NCI-H2081 (cell line): ENCODE measurements at places on chromosomes 16 and 17.

- DNase-seq, result no peak
Observed at GRCh38 chr16:75288596-75289120, 37.2 kb upstream of the BCAR1 start.

DNA sequence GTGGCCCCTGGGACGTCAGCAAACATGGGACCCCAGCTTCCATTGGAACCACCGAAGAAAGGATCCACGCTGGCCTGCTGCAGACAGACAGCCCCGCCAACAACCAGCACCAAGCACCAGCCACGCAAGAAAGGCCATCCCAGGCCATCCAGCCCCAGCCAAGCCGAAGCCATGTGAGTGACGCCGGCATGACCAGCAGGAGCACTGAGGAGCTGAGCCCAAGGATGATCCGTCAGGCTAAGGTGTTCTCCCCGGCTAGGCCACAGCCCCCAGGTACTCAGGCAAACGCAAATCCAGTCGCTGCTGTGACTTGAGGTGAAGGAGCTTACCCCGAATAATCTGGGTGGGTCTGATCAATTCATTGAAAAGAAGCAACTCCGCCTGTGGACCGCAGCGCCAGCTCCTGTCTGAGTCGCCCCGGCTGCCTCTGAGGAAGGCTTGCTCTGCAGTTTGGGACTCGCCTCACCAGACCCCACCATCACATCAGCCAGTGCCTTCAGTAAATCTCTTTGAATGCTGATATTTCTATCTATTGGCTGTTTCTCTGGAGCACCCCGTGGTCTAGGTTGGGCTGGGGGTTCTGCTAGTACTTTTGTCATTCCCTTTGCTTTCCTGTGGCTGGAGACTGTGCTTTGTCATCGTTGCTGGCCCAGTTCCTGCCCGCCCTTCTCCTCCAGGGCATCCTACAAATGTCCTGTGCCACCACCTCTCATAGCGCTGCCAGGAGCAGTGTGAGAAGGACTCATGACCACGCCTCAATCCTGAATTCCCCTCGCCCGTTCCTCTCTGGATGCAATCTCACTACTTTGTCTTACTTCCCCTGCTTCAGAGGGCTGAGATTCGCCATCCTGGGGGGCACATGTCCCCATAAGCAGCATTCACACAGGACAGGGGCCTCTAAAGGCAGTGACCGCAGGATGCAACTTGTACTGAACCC, 8.1 kb upstream of the CBX2 start:
- no peak for DNase-seq

DNA sequence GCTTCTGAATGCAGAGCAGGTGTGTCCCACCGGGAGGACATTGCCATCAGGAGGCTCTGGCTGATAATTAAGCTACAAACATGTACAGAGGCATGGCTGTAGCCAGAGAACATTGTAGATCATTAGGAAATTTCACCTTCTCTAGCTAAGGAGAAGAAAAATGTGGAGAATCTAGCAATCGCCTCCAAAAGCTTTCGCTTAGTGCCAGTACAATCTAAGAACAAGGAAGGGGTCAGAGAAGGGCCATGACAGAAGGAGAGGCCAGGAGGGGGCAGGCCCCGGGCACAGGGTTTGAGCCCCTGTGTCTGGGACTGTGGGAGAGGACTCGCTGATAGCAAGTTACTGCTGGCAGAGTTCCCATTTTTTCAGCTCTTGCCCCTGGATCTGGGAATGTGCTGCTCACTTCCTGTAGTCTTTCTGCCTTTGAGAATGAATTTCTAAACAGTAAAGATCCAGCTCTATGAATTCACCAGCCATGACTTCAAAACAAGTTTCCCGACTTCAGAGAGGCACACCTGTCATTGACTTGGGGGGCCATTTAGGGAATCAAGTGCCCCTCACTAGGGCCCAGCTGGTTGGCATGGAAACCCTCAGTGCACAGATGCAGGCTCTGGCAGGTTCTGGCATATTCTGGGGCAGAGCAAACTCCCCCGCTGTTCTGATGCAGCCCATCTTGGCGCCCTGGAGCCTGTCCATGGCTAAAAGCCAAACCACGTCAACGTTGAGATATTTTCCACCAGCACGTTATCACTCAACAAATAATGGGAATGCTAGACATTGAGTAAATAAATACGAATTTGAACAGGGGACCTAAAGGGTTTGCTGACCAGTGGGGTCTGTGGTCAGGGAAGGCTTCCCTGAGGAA, 59.5 kb upstream of the CACNG4 start:
- DNase-seq, result peak; percentile 94

GRCh38 chr17:49820773-49821172, 27.1 kb downstream of the TAC4 start:
- no peak for DNase-seq

DNA sequence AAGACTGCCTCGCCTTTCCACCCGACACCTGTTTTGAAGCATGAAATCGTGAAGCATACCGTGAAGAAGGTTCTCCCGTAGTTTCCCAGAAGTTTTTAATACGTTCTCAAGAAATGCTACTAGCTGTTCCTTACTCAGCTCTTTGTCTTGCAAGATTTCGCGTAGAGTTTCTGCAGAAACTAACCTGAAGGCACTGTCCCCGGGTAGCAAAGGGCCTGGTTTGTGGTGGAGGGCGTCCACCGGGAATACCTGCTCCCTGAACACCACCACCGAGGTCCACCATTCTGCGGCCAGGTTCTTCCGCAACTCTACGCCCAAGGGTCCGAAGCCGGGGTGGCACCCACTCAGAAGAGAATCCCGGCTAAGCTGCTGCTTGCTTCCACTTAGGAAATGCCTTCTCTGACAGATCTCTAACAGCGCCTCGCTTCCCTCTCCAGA, 487 bp downstream of the POLG2 start:
- peak; percentile 54 for DNase-seq

- no peak for DNase-seq
Observed at GRCh38 chr17:4940555-4941318, 669 bp downstream of the RNF167 start.

GRCh38 chr16:20901068-20901435, 481 bp downstream of the LYRM1 start:
- DNase-seq, result no peak

DNA sequence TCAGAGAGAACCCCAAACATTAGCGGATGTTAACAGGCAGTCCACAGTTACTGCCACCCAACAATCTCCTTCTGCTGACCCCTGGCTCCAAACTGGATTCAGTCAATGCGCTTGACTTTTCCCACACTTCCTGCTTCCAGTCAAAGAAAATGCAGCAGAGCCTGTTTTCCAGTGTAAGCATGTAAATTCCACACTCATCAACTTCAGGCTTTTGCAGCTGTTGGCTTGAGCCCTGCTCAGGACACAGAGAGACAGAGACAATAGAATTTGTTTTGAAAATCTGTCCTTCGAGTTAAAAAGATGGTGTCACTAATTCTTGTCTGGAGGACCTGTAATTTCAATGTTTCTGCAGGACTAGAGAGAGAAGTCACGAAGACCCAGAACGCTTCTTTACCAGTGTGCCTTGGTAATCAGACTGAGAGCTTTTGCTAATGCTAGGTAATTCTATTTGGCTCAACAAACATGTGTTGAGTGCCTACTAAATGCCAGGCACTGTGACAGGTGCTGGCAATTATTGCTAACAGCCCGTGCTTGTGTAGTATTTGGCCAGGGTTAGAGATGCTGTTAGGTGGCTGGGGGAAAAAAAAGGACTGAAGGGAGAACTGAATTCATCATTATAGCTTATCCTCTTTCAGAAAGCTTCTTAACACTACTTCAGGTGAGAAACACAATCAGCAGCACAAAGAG, 32.5 kb downstream of the HOXB1 start:
- peak; percentile 96 for DNase-seq

DNA sequence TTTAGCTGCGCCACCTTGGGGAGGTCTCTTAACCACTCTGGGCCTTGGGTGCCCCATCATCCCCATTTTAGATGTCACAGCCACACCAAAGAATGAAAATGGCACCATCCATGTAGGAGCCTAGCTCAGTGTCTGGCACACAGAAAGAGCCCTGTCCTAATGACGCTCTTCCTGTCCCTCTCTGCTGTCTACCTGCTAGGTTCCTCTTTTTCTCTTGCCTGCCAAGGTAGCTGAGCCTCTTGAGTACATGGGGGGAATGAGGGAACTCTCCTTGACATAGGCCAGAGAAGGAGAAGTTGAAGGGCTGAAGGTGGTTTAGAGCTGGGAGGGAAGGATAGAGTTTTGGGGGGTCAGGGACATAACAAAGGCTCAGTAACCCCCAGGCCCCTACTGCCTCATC, 1.8 kb downstream of the RUNDC3A start:
- no peak for DNase-seq
